ENCODE measurements at places on chromosomes 1 and 21.

DNA sequence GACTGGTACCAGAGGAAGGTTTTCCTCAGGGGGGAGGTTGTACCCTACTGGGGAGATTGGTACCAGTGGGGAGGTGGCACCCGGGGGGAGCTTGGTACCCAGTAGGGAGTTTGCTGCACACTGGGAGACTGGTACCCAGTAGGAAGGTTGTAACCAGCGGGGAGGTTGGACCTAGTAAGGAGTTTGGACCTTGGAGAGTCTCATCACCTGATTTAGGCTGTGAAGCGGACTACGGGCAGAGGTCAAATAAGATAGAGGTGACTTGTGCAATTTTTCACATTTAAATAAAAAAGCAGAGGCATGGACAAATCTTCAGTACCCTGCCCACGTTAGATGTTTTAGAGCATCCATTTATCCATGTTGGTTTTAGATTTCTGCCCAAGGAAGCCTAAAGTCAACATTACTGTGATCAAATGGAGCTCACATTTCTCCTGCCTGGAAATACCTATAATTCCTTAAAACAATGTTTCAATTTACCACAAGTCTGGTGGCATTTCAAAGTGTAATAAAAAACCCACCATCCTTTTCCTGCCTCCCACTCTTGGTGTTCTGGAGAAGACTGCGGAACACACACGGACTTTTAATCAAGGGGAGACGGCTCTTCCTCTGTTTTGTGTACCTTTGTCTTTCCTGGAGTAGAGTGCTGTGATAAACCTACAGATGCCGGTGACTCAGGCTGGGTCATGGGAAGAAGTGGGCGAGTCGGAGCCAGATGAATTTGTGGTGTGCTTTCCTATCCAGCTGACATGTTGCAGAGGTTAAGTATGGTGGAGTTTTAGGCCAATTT, 36.2 kb upstream of the MRPS6 start:
- DNase-seq: no peak

DNA sequence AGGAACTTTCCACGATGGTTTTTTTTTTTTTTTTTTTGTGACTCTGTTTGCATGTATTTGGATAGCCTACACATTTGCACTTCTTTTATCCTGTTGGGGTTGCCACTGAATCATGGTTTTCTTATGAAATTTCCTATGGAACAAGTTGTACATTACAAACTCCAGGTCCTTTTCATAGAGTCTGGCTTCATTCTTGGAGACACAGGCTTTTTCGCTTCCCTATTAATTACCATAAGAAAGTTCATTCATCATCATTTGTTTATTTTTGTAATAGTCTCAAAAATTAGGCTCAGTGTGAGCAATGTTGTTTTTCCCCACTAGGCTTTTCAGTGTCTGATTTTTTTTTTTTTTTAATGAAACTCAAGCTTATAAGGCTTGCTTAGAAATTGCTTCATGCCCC, 179.4 kb downstream of the FMN2 start:
- no peak for DNase-seq

- DNase-seq: no peak
These were observed 13.3 kb downstream of the RPS6KA1 start for GRCh38 chr1:26542771-26543451.

GRCh38 chr1:244163861-244164510, 112.9 kb downstream of the ZBTB18 start:
- DNase-seq: peak; percentile 31

DNA sequence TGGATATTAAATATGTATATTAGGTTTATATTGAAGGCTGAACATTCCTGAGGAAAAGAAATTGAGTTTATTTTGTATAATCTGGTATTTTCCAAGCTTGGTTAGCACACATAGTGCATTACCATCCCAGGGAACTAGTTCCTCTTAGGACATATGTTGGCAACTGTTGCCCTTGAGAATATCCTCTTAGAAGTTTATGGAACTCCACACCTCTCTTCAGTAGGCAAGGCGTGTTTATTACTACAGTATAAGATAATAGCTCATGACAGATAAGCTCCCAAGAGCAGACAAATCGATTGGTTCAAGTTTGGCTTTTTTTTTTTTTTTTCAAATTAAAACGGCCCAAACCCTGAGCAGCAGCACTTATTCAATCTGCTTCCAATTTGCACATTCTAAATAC, 59.8 kb upstream of the SIPA1L2 start:
- DNase-seq: no peak

DNA sequence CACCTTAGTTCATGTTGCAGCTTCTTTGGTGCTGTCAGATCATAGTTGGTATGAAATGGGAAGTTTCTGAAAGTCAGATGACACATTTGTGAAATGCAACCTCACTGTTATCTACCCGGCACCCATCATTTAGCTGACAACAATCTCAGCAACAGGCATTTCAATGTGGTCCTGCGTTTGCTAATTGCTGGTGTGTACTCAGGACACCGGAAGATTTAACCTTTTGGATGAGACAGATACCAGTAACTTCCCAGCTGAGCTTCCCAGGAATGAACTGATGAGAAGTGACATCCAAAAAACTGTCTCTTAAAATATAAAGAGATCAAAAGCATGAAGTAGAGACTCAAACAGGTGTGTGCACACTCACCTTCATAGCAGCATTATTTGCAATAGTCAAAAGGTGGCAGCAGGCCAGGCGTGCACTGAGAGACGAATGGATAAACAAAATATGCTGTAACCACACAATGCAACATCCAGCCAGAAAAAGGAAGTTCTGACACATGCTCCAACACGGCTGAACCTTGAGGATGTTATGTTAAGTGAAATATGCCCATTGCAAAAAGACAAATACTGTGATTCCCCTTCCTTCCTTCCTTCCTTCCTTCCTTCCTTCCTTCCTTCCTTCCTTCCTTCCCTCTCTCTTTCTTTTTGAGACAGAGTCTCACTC, 7.9 kb upstream of the CLDN14 start:
- DNase-seq: peak; percentile 62

- no peak for DNase-seq
These were observed 45.0 kb upstream of the EPS8L3 start for GRCh38 chr1:109808703-109809102.

DNA sequence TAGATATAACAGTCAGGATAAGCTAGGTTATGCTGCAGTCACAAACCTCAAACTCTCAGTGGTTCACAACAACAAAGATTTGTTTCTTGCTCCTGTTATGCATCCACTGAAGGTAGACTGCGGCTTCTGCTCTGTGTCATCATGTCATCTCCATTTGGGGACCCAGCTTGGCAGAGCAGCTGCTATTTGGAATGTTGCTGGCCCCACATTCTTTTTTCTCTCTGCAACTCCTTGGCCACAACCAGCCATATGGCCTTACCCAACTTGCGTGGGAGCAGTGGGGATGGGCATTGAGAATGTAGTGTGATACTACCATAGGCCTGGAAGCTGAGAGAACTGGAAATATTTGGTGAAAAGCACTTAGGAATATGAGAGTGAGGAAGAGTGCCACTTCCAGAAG, 26.4 kb downstream of the AGO4 start:
- DNase-seq: peak; percentile 4

DNA sequence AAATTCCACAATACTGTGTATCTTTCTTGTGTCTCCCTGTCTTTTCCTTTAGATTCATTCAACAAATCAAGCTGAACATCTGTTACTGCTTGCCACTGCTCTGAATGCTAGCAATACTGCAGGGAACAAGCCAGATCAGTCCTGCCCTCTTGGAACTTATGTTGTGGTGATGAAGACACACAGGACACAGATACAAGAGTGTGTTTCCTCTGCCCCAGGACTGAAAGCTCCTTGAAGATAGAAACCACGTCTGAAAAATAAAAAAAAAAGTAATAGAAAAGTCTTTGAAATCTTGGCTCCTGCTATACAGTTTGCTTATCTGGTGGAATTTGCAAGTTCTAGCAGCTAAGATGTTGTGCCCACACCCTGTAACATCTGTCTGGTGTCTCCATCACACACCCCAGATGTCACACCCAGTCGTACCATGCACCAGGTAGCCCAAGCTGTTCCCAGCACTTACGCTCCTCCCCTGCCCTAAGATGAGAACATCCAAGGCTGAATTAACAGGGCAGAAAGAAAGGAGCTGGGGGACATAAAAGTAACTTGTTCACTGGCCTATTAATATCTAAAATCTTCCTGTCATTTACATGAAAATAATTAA, 80.2 kb upstream of the GALNT2 start:
- no peak for DNase-seq

DNA sequence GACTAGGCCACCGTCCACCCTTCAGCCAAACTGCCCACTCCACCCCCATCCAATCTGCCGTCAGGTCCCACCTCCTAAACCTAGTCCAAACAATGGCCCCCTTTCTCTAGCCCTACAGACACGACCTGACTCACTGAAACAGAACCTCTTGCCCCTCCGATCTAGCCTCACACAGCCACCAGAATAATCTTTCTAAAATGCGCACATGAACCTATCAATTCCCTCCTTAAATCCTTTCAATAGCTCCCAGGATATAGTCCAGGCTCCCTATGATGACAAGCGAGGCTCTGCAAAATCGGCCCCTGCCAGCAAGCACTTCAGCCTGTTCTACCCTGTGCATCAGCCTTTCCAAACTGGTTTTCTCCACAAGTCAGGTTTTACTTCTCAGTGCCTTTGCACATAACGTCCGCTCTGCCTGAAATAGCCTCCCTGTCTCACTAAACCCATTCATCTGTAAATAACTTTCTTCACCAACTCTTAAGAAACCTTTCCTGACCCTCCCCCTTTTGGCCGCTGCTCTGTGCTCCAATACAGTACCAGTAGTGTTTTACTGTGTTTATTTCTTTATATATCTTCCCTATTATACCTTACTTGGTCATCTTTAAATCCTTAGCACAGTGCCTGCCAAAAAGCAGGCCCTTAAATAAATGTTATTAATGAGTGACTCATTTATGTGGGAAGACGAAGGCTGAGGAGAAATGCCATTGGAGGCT, 9.0 kb upstream of the CDC20 start:
- DNase-seq: no peak

DNA sequence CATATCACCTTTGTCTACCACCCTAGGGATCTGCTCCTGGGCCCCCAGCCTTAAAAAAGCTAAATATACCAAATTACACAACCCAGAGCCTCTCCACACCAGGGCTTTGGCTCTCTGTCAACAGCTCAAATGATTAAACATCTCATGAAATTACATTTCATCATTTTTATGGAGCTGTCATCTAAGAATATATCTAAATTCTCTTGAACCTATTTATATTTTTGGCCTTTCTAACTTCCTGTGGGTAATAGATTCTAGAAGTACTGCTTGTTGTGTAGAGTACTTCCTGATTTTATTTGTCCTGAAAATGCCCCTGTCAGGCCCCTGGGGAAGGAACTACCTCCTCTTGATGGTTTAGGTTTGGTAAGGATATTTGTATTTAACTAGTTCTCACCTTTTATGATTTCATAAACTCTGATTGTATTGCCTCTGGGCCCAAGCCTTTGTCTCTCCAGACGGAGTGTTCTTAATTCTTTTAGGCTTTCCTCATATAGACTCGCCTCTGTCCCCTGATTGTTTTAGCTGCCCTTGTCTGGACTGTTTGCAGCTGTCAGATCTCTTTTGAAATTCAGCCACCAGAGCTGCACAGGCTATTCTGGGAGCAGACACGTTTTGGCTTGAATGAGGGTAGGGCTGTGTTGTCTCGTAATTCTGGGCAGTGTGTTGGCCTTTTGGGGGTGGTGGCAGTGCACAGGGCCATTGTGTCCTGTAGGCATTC, 16.6 kb downstream of the MYOG start:
- peak; percentile 79 for DNase-seq

DNA sequence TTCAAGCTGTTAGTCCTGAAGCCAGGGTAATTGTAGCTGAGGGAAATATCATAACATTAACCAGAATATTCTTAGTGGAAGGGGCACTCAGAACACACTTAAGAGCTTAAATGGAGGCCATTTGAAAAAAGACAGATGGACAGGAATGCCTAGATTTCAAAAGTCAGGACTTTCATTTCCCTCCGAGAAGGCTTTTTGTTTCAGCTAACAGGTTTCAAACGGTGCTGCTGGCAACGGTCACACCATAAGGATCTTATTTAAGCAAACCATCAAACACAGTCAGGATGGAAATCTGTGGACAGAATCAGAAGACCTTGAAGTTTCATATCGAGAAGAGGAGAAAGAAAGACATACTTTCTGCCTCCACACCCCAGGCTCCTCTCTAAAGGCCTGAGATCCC, 70.1 kb downstream of the SLC66A1 start:
- DNase-seq: no peak

GRCh38 chr21:37074197-37074510, 1.1 kb downstream of the TTC3 start:
- peak; percentile 82 for DNase-seq

- peak; percentile 6 for DNase-seq
These were observed 16.9 kb upstream of the PTPN14 start for GRCh38 chr1:214568328-214568727.

DNA sequence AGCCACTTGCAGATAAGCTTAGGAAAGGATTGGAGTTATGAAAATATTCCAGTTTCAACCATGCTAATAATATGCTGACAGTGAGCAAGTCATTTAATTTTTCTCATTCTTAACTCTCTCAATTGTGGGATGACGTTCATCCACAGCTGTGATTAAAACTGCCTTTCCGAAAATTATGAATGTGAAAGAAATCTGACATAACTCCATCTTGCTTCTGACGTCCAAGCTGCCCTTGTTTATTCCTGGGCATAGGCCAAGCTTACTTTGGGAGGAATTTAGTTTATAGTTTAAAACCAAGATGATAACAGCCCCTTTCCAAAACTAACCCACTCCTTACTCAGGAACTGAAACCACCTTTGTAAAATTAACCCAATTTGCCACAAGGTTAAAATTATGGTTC, 11.0 kb upstream of the RGS18 start:
- DNase-seq: no peak

- DNase-seq: no peak
These were observed 3.5 kb upstream of the C1orf116 start for GRCh38 chr1:207035877-207036551.

GRCh38 chr1:88247666-88248065, 436.4 kb upstream of the PKN2 start:
- no peak for DNase-seq

- no peak for DNase-seq
These were observed 19.6 kb upstream of the RAP1A start for GRCh38 chr1:111599781-111600693.

DNA sequence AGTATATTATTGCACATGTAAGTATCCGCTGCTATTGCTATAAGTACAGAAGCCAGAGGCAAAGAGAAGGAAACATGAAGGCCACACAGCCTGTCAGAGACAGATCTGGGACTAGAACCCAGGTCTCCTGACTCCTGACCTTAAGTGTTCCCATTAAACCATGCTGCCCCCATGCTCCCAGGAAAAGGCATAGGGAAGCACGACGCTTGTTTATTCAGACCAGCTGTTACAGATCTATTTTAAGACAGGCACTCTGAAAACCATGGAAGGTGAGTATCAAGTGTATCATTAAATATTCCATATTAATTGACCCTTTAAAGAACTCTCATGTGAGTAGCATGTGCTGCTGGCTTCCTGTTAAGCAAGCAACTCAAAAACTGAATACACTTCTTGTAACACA, 11.4 kb downstream of the VAV3 start:
- DNase-seq: peak; percentile 85

GRCh38 chr1:11098931-11099309, 749 bp downstream of the EXOSC10 start:
- DNase-seq: no peak

- DNase-seq: peak; percentile 85
These were observed 5.2 kb downstream of the SOX13 start for GRCh38 chr1:204077979-204078696.
